ENCODE measurements at places on chromosomes 1 and 21. TPM values are rescaled to one million over a fixed set of nuclear protein-coding genes. Genes with fewer than 3 reads are reported as not detected.

GRCh38 chr1:221877311-221877710 is 135.4 kb upstream of the DUSP10 start:
- DNase-seq = no peak

SDF4 gene
- 94.9 TPM for total RNA-seq

- DNase-seq = no peak
Observed at GRCh38 chr1:115364780-115365155, 26.7 kb upstream of the NGF start.

GRCh38 chr1:71587961-71588360 is 507.1 kb upstream of the ZRANB2 start:
- no peak for DNase-seq

DNA sequence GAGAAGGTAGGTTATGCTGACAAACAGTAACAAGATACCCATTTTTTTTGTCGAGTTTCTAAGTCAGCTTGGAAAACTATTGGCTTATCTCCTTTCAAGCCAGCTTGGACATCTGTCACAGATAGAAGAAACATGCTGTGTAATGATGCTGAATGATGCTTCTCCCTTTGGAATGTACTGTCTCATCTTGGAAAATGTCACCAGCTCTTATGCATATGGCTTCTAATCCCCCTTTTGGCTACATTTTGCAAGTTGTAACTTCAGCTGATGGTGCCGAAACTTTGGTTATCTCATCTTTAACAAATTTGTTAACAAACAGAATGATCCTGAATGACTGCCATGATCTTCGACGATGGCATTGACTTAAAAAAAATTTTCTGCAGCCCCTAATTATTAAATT is 68.8 kb upstream of the ST6GALNAC3 start:
- no peak for DNase-seq

DNA sequence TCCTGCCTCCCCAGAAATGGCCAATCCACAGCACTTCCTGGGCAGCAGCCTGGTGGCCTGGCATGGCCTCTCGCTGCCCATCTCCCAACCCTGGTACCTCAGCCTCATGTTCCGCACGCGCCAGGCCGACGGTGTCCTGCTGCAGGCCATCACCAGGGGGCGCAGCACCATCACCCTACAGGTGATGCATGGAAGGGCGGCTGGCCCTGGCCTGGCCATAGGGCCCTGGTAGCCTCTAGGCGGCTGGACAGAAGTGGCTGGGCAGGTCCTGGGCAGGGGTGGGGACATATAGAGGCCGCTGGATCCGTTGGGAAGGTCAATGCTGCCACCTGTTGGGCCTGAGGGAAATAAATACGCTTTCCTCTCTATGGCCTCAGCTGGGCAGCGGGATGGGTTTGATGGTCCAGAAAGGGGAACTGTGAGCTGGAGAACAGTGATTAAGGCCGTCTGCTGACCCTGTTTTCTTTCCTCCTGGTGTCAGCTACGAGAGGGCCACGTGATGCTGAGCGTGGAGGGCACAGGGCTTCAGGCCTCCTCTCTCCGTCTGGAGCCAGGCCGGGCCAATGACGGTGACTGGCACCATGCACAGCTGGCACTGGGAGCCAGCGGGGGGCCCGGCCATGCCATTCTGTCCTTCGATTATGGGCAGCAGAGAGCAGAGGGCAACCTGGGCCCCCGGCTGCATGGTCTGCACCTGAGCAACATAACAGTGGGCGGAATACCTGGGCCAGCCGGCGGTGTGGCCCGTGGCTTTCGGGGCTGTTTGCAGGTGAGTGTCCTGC is 14.4 kb downstream of the CELSR2 start:
- DNase-seq = peak; percentile 92

WNT2B gene
- total RNA-seq = 10.9 TPM

All from sciatic nerve (tissue), 2 donors.